ENCODE measurements at places on chromosomes 2 and 18. TPM values are rescaled to one million over a fixed set of nuclear protein-coding genes. Genes with fewer than 3 reads are reported as not detected.

DNA sequence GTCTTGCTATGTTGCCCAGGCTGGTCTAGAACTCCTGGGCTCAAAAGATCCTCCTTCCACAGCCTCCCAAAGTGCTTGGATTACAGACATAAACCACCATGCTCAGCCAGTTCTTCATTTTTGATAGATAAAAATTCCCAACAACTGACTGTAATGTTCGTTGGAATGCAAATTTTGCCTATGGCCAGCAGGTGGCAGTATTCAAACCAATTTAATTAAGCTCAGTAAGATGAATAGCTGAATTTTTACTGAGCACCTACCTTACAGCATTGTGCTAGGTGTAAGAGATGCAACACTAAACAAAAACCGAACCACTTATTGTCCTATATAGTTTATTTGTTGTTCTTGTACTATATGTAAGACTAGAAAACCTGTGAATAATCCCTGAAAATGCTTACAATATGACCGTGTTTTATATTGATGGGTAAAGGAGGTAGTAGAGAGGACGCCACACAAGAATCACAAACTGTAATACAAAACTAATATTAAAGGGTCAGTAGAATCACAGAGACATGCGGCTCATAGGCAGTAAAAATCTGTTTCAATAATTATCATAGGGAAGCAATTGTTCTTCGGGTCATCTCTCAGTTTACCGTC lies 8.2 kb upstream of the TMEM182 start:
- DNase-seq, result peak; percentile 33

- no peak for DNase-seq
Observed at GRCh38 chr2:236405357-236405756, 141.2 kb upstream of the ASB18 start.

DNA sequence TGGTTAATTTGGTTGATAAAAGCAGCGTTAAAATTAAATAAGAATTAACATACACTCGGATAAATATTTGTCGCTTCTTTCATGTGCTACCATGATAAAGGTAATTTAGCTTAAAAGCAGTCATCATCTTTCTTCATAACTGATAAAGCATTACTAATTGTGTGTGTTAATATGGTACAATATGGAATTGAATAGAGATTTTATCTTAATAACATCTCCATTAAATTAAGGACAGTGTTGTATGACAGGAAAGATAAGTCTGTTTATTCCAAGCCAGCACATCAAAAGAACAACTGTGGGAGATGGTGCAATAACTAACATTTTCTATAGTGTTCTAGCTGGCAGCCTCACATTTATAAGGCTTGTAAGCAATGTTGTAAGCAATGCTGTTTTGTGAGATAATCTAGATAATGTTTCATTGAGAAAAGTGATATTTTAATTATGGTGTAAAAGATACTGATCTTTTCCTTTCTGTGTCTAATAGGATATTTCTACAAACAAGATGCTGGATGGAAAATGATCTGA lies 64.4 kb upstream of the AFF3 start:
- DNase-seq, result no peak

DNA sequence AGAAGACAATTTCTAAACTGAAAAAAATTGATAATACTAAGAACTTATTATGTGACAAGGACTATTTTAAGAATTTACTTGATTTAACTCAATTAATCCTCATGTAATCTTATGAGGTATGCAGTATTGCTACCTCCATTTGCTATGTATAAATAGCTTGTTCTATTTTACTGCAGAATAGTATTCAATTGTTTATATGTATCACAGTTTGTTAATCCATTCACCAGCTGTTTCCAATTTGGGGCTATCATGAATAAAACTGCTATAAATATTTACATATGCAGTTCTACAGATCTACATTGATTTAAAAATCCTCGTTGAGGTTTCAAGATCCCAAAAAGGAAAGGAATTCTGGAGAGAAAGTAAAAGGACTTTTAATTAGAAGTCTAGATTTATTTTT lies 54.8 kb upstream of the DOCK10 start:
- no peak for DNase-seq

- DNase-seq, result no peak
Observed at GRCh38 chr2:223649554-223650533, 47.7 kb upstream of the SCG2 start.

GRCh38 chr18:61556862-61557261 lies 223.6 kb downstream of the CDH20 start:
- DNase-seq, result no peak

GRCh38 chr2:229363185-229363814 lies 92.2 kb upstream of the PID1 start:
- DNase-seq, result no peak

DNA sequence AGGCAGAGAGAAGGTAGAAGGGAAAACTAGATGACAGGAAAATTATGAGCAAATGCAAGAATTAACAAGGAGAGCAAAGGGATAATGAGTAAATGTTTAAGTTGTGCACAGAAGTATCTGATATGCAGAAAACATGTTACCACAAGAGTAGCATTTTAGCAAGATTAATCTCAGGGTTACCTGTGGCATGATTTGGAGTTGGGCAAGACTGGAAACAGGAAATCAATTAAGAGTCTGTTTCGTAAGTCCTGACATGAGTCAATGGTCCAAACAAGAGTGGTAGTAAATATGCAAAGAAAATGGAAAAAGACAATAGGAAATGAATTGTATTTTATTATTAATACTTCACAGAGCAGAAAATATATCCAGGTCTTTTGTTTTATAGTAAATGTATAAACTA lies 17.3 kb upstream of the MTX2 start:
- DNase-seq, result no peak

GRCh38 chr2:68319398-68320117 lies at the start of gene CNRIP1:
Gene CNRIP1, minus strand, starts transcription at chr2:68319949. Its CDS starts 549 bp downstream, at chr2:68319400.
- no peak for DNase-seq

- DNase-seq, result peak; percentile 5
Observed at GRCh38 chr2:3633089-3633981, 24.7 kb upstream of the ALLC start.

DNA sequence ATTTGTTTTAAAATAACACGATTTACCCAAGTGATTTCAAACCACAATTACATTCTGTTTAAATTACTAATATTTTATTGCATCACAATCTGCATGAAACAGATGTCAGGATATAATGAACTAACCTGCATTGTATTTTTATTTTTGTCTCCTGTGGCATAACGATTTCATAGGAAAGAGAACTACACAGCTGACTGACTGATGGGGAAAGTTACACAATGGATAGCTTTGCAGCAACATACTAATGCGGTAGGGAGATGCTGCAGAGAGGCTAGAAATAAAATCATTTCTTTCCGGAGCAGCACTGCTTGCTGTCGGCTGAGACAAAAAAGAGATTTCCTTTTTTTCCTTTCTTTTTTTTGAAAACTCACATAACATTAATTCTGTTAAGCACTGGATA lies 36.9 kb downstream of the SCN1A start:
- no peak for DNase-seq

The SLC9A4 gene
- not detected for total RNA-seq

The CTAGE1 gene
- total RNA-seq, result not detected

The FRZB gene
- total RNA-seq, result not detected

The ST8SIA5 gene
- total RNA-seq, result not detected

The SCYGR4 gene
- total RNA-seq, result not detected

The IL1A gene
- 16.4 TPM for total RNA-seq

The EFEMP1 gene
- not detected for total RNA-seq
